ENCODE measurements at places on chromosomes 1 and 21.

- DNase-seq = no peak
Observed at GRCh38 chr1:164707868-164708331, 148.9 kb downstream of the PBX1 start.

DNA sequence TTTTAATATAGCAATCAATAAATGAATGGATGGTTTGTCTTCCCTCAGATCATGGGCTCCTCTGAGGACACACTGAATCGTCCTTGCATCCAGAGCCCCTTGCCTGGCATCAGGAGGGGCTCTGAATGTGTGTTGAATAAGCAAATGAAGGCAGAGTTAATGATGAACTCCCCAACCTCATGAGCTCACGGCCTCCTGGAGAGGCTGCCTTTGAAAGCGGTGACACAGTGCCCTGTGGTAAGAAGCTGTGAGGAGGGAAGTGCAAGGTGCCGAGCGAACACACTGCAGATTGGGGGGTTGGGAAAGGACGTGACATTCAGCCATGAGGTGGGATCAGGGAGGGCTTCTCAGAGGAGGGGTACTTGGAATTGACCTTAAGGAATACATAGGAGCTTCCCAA is 3.2 kb upstream of the PARS2 start:
- no peak for DNase-seq

- DNase-seq = no peak
Observed at GRCh38 chr1:192489047-192489446, 86.5 kb upstream of the RGS1 start.

DNA sequence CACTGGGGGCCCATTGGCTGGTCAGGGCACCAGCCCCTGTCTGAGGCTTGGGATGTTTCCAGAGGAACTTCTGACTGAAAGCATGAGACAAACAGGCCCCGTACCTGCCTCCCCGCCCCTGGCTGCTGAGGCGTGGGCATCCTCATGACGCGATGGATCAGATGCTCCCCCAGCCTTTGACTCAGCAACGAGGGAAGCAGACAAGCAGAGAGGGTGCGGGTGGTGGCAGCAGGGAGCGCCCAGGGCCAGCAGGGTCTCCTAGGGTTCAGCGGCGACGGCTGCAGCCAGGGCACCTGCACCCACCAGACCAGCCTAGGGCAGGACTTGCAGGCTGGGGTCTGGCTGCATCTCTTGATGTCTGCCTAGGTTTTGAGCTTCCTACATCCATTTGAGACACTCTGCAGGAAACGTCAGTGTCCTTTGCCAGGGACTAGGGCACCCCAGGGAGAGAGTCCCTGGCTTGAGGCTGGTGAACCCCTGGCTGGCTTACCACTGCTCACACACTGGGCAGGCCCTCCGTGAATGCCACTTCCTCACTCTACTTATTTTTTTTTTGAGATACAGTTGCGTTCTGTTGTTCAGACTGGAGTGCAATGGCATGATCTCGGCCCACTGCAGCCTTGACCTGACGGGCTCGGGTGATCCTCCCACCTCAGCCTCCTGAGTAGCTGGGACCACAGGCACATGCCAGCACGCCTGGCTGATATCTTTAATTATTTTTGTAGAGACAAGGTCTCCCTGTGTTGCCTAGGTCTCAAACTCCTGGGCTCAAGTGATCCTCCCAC is 63.3 kb downstream of the DHRS3 start:
- DNase-seq = no peak

DNA sequence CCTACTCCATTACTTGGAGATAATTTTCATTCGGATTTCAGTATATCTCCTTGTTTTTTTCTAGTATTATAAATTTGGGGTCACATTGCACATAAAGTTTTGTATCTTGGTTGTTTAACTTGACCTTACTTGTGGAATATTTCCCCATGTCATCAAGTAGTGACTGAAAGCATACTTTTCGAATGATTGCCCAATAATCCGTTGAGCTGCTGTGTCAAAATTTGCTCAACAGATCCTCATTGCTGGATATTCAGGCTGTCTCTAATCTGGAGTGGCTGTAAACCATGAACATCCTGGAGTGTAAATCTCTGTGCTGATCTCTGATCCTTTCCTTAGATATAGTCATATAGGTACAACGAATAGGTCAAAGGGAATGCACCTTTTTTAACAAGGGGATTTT is 4.9 kb downstream of the NIPAL3 start:
- DNase-seq = no peak

DNA sequence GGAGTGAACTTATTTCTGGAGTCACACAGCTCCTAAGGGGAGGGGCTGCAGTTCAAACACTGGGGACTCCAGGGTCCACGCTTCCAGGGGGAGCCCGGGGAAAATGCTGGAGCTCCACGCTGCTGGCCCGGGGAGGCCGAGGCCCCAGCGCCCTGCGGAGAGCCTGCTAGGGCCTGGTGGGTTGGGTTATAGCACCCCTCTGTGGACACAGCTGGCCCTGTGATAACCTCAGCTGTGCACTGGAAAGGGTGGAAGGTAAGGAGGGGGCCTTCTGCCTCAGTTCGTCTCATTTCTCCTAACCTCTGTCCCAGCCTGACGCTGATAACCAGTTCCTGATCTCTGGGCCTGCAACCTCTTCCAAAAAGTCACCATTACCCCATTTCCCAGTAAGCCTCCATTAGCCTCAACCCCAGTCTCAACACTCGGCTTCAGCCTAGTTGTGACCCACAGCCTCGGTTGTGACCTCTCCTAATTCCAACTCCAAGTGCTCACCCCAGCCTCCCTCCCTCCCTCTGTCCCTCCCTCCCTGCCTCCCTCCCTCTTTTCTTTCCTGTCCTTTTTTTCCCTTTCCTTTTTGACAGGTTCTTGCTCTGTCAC is 7.1 kb downstream of the NBL1 start:
- no peak for DNase-seq

DNA sequence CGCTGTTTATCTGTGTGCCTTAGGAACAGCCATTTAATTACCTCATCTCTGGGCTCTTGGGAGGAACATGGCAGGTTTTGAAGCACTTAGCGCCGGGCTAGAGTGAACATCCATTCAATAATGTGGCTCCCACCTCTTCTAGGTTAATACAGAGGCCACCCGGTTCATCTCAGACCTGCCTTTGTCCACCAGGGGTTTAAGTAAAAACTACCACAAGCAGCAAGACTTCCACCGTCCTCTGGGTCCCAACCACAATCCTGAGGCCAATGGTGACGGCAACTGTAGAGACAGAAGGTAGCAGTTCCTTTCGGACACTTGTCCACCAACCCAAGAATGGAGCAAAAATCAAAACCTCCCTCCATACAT is 924 bp upstream of the DDOST start:
- no peak for DNase-seq

DNA sequence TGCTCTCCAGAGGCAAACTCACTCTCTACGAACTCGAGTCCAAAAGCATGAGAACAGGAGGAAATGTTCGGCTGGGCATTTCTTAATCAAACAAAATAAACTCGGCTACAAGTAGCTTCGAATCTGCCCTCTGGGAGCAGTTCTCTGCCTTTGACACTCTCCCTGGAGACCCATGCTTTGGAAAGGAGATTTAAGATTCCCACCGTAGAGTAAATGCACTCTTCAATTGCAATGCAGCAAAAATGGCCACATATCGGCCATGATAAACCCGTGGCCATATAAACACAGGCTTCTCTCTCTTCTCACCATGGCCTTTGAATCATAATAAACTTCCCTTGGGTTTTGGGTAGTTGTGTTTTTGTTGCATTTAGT is 215.4 kb downstream of the TOMM20 start:
- DNase-seq = no peak

- no peak for DNase-seq
Observed at GRCh38 chr1:112026016-112026415, 36.5 kb upstream of the KCND3 start.

- DNase-seq = no peak
Observed at GRCh38 chr21:29808153-29808552, 131.6 kb downstream of the GRIK1 start.

DNA sequence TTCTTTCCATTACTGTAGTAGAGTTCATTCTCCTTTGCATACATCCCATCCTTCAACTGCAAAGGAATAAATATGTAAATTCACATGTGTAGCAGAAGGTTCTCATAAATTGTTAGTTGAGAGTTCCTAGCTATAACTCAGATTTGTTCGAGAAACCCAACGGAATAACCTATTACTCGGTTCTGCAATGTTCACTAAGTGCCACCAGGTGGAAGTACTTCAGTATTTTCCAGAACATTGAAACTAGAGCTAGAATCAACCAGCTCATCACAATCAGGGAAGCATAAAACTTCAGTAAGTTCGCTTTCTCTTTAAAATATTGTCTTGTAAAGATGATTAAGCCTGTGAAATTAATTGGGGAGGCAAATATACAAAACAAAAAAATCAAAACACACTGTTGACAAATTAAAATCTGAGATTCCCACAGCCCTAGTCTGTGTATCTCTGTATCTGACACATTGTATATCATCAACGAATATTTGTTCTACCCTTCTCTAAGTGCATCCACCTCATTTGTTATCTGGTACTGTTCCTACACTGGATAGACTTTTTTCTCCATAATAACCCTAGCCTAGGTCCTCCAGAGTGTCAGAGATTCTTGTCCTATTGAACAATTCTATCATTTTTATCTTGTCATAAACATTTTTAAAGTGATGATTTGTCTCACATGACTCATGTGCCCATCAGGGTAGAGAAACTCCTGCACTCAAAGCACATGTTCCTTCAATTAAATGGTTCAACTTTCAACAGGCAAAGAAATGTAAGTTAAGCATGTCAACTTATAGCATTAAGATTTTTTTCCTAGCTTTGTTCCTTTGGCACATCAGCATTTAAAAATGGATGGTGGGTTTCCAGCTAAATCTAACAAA is 31.9 kb downstream of the MROH9 start:
- DNase-seq = peak; percentile 9

GRCh38 chr1:72693376-72693775 is 411.0 kb upstream of the NEGR1 start:
- DNase-seq = no peak

DNA sequence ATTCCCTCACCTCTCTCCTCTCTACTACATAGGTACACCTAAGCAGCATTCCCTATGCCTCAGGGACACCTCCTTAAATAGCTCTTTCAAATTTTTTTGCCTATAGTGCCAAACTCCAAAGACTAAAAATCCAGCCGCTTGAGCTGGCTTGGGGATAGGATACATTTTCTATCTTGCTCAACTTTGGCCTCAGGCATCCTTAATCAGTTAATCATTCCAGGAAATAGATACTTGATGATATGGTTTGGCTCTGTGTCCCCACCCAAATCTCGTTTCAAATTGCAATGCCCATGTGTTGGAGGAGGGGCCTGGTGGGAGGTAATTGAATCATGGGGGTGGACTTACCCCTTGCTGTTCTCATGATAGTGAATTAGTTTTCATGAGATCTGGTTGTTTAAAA is 11.4 kb upstream of the PHGDH start:
- no peak for DNase-seq

DNA sequence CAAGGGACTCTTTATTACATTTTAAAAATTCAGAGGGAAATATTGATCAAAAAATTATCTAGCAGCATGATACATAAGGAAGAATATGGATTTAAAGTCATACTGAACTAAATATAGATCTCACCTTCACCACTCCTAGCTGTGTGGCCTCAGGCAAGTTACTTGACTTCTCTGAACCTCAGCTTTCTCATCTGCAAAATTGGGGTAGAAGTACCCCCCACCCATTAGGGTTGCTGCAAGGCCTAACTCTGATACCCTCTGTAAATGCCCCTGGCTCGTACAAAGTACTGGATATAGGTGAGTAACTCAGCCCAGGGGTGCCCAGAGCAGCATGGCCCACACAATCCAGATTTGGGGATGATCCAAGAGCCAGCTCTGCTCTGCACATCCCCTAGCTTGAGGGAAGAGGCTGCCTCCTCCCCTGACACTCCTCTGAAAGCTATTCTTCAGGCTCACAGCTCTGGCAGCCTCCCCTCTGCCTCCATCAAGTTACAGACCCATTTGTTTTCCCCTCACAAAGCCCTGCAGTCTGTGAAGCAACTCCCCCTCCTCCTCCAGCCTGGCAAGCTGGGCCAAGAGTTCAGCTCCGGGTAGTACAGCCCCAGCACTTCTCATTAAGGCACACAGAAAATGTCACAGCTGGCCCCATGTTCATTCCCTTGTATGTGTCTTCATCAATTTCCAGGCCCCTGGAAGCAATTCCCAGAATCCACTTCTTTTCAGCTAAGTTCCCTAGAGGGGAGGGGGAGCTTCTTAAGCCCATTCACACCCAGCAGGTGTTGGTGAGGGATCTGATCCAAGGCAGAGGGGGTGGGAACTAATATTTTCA is 143.7 kb downstream of the PLPP3 start:
- DNase-seq = no peak

GRCh38 chr1:59183749-59184317 is 113.1 kb upstream of the FGGY start:
- no peak for DNase-seq

DNA sequence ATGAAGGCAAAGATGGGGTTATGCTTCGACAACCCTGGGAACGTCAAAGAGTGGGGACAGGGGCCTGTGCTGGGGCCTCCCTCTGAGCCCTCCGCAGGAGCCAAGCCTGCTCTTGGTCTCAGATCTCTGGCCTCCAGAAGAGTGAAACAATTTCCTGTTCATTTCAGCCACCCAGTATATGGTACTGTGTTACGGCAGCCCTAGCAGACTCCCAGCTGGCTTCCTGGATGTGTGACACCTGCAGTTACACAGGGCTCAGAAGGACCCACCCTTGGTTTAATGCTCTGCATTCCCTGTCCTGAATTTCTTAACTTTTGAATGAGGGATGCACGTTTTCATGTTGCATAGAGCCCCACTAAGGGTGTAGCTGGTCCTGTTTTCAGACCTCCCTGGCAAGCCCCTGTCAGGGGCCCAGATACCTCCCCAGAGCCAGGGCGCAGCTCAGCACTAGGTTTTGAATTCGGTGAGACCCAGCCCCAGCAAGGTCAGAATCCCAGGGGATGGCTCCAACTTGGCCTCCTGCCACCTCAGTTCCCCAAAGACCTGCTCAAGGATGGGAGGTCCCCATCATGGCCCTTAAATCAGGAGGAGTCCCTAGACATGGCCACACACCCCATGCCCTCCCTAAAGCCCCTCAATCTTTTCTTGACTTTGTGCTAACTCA is 79.0 kb upstream of the IFFO2 start:
- no peak for DNase-seq

DNA sequence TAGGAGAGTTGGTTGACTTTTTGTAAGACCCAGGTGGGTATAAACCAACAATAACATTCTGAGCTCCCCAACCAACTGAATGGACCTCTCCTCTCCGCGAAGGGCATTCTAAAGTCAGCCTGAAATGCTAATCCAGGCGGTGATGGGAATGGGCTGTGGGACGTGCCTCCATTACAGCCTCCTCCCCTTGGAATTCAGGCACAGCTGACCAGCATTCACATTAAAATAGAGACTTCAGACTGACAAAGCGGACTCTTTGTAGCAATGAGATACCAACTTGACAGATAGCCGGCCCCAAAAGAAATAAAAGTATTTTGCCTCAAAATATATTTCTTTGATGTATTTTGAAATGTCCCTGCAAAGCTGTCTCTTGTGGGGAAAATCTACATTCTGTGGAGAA is 101.7 kb downstream of the KIF26B start:
- no peak for DNase-seq

DNA sequence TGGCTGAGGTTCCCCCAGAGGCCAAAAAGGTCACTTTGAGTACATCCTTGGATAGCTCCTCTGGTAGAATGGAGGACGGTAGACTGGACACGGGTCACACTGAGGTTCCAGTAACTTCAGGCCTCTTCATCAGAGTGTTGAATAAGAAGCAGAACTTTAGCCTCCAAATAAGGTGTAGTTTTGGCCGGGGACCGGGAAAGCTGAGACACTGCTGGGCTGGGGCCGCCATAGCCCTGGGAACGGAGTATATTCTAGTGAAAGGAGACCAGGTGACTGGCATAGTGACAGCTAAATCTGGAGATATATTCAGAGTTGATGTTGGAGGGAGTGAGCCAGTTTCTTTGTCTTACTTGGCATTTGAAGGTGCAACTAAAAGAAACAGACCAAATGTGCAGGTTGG is 84.1 kb downstream of the EVA1C start:
- DNase-seq = no peak

GRCh38 chr1:209823143-209824041 is 4.4 kb upstream of the UTP25 start:
- peak; percentile 27 for DNase-seq

All from NCI-H1417 (cell line).